ENCODE measurements at places on chromosomes 4 and X. TPM values are rescaled to one million over a fixed set of nuclear protein-coding genes. Genes with fewer than 3 reads are reported as not detected.

The PLAC1 gene
- polyA plus RNA-seq: not detected

The MTNR1A gene
- polyA plus RNA-seq: not detected

The CLTRN gene
- 1.4 TPM for polyA plus RNA-seq

The CT45A10 gene
- polyA plus RNA-seq: not detected

- H3K4me3 ChIP-seq: no peak overlapping the region
- no peak overlapping the region for H3K27ac ChIP-seq
- H3K27me3 ChIP-seq: no peaks in the 10 kb centered on the region
- no peaks in the 10 kb centered on the region for H3K36me3 ChIP-seq
These were observed 104.9 kb downstream of the AMELX start for GRCh38 chrX:11398139-11398538.

GRCh38 chrX:101410461-101410860 is 2.4 kb downstream of the HNRNPH2 start:
- peak overlapping the region; percentile 69 for H3K4me3 ChIP-seq
- no peak overlapping the region for H3K27ac ChIP-seq
- H3K4me1 ChIP-seq: no peaks in the 10 kb centered on the region
- H3K36me3 ChIP-seq: peaks cover 27% of the 10 kb centered on the region
- no peaks in the 10 kb centered on the region for H3K27me3 ChIP-seq

DNA sequence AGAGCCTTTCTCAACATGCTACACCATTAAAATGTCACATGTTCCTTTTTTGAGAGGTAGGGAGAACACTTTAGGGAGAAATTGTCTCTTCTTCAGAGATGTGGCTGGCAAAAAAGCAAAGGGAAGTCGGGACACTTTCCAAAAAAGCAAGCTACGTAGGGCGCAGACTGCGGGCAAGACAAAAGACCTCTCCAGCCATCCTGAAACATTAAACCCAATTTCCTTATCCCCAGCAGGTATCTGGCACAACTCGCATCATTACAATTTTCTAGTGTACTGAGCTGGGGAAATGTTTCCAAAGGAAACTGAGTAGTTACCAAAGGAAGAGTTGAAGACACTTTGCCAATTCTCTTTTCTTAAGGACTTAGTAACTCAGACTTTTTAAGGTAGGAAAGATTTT is 116.0 kb downstream of the PACRGL start:
- no peak overlapping the region for H3K4me3 ChIP-seq
- H3K27me3 ChIP-seq: no peaks in the 10 kb centered on the region
- DNase-seq: no peak
- H3K4me1 ChIP-seq: no peaks in the 10 kb centered on the region
- no peak overlapping the region for H3K27ac ChIP-seq

DNA sequence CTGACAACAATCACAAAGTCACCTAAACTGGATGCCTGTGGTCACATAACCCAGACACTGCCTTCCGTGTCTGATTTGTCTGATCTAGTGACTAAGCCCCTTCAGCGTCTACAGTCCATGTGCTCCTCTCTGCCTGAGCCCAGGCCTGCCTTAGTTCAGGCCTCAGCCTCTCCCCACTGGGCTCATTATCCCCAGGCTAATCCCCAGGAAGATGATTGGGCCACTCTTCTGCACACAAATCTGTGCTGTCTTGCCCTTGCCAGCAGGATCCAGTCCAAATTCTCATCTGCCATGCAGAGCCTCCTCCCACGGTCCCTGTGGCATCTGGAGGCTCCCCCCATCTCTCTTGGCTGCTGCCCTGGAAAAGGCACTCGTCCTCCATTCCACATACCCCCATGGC is 96.5 kb downstream of the SLC2A9 start:
- H3K27ac ChIP-seq: no peak overlapping the region
- H3K4me1 ChIP-seq: no peaks in the 10 kb centered on the region
- H3K27me3 ChIP-seq: no peaks in the 10 kb centered on the region
- DNase-seq: no peak
- H3K4me3 ChIP-seq: no peak overlapping the region
- H3K36me3 ChIP-seq: no peaks in the 10 kb centered on the region

DNA sequence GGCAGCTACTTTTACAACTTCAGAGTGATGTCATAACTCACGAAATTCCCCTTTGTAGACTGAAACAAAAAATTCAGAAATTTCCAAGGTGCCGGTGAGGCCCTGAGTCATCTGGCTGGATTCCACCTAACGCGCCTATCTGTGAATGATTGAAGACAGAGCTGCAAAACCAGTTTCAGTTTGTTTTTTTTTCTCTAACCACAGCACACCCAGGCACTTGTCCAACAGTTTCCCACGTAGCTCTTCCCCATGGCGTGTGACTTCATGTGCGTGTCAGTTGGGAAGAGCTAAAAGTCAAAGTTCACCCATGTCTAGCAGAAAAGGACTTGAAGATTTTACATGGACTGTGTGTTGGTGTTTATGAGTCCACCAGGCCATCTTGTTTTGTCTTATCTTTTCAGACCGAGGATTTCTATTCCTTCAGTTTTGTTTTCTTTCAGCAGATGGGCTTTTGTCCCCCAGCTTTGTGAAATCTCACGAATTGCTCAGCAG is 16.4 kb downstream of the TCEANC start:
- H3K4me3 ChIP-seq: no peak overlapping the region
- H3K27me3 ChIP-seq: no peaks in the 10 kb centered on the region
- H3K36me3 ChIP-seq: no peaks in the 10 kb centered on the region
- DNase-seq: peak; percentile 54

- DNase-seq: no peak
- no peaks in the 10 kb centered on the region for H3K4me1 ChIP-seq
- H3K27me3 ChIP-seq: no peaks in the 10 kb centered on the region
- no peaks in the 10 kb centered on the region for H3K36me3 ChIP-seq
These were observed 132.6 kb downstream of the PACRGL start for GRCh38 chr4:20832826-20833225.

GRCh38 chrX:118948270-118948669 is 26.1 kb upstream of the LONRF3 start:
- DNase-seq: no peak
- no peaks in the 10 kb centered on the region for H3K27me3 ChIP-seq
- no peaks in the 10 kb centered on the region for H3K36me3 ChIP-seq
- H3K4me1 ChIP-seq: no peaks in the 10 kb centered on the region

DNA sequence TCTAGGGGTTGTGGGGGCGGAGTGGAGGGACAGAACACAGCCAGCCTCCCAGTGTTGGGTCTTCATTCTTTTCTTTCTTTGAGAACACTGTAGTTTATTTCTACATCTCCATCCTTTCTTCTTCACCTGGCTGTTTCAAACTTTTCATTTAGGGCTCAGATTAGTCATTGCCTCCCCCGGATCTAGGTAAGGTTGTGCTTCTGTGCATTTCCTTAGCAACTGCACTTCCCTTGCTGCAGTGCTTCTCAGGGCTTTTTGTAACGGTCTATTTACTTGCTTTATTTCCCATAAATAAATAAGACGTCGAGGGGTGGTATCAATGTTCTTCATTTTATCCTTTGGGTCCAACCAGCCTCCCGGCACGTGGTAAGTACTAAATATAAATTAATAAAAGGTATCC is 31.3 kb downstream of the ADGRL3 start:
- H3K4me3 ChIP-seq: no peak overlapping the region
- H3K27ac ChIP-seq: no peak overlapping the region
- no peaks in the 10 kb centered on the region for H3K27me3 ChIP-seq
